Right ventricle myocardium superior (tissue), 1 donor: ENCODE measurements at places on chromosomes 7 and 10.
A peak's percentile ranks its signal among the peaks of the same experiment; 100 is the strongest.

DNA sequence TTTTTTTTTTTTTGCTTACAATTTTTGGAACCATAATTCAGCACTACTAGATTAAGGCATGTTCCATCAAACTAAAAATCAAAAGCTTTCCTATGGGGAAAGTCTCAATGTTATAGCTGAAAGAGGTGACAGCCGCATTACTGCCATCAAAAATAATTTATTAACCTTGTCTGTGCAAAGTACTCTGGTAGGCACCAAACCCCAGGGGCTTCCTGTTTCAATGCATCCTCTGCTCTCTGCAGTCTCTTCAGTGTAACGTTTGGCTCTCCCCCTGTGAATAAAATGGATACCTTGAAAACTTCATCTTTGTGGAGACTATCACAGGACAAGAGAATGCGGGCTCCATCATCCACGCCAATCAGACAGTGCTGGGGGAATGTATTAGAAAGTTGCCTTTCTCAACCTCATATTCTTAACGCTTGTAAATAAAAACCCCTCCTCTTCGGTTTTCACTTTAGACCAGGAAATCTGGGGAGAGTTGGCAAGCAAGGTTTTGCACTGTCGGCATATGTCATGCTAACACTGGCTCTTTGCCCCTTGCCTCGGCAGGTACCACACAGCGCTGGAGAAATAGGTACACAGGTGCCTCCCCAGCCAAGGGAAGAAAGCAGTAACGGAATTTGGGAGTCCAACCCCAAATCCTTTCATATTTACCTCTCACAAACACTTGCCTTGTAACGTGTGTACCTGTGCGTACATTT, 1.6 kb upstream of the NRG3 start:
- DNase-seq = no peak

DNA sequence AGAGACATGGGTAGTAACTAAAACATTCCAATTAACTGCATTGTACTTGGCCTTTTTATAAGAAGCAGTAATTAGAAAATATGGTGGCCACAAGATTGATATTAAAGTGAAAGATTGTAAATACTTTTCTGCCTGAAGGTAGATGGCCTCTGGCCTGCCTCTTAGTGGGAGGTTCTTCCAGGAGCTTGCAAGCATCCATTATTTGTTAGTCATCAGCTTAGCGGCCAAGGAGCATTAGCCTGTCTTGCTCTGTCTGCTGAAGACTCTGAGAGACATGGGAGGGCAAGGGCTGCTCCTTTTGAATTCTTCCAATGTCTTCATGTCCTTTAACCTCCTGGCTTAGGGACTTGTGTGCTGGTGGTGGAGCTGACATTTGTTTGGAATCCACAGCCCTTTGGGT, 80.4 kb downstream of the TCF7L2 start:
- no peak for DNase-seq

- DNase-seq = no peak
Measured at GRCh38 chr7:134787064-134787463, 7.6 kb downstream of the CALD1 start.

- DNase-seq = no peak
Measured at GRCh38 chr7:106059556-106059955, 52.6 kb downstream of the SYPL1 start.

- DNase-seq = peak; percentile 47
Measured at GRCh38 chr10:28326516-28327490, 23.9 kb upstream of the MPP7 start.

DNA sequence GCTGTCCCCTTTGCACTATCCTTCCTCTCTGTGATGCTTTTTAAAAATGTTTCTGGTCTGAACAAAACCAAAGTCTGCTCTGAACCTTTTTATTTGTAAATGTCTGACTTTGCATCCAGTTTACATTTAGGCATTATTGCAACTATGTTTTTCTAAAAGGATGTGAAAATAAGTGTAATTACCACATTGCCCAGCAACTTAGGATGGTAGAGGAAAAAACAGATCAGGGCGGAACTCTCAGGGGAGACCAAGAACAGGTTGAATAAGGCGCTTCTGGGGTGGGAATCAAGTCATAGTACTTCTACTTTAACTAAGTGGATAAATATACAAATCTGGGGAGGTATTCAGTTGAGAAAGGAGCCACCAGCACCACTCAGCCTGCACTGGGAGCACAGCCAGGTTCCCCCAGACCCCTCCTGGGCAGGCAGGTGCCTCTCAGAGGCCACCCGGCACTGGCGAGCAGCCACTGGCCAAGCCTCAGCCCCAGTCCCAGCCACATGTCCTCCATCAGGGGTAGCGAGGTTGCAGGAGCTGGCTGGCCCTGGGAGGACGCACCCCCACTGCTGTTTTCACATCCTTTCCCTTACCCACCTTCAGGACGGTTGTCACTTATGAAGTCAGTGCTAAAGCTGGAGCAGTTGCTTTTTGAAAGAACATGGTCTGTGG, 11.4 kb upstream of the CSGALNACT2 start:
- no peak for DNase-seq

DNA sequence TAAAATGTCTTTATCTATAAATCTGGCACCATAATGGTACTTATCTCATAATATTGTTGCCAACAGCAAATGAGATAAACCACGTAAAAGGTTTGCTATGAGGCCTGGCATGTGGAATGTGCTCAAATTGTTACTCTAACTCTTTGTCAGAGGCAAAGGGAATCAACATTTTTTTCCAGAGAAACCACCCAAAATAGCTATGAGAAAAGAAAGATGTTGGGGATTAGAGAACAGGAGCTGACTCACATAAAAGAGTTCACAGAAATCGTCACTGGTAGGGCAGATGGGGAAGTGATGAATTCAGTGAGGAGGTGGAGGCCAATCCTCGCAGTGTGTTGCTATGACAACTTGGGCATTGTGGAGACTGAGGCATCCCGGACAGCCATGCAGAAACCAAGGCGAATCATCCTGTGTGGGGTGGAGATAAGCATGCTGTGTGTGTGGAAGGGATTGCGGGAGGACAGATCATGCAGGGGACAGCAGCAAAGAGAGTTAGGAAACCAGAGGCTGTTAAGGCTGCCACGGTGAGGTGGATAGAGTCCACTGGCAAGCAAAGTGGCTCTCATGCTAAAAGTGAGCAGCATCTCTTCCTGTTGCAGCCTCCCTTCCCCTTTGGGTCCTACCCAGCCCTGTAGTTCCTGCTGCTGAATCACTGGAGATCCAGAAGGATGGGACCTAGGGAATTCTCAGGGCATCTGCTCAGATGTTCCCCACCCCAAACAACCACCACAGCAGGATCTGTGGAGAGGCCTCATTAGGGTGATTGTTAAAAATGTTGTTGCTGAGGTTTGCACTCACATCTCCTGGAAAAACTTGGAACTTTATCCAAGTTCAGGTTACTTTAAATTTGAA, 103.9 kb downstream of the CUBN start:
- no peak for DNase-seq

- DNase-seq = peak; percentile 10
Measured at GRCh38 chr7:2929321-2930201, 85.5 kb upstream of the GNA12 start.

- DNase-seq = no peak
Measured at GRCh38 chr10:81961451-81962184, 86.6 kb downstream of the NRG3 start.

DNA sequence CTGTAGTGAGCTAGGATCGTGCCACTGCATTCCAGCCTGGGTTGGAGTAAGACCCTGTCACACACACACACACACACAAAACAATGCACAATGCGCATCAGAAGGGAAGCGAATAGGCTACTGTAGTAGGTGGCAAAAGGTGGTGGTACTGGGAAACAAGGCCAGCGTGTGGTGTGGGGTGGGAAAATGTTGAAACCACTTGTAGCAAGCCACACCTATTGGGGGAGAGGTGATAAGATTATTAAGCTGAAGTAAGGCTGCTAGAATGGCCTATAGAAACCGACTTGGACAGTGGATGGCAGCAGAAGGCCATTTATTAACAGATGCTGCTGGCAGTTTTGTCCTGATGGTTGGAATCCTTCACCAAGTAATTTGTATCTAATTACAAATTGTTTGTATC, 7.2 kb upstream of the CHCHD1 start:
- DNase-seq = no peak

- DNase-seq = peak; percentile 64
Measured at GRCh38 chr7:2403718-2404648, 572 bp downstream of the CHST12 start.

DNA sequence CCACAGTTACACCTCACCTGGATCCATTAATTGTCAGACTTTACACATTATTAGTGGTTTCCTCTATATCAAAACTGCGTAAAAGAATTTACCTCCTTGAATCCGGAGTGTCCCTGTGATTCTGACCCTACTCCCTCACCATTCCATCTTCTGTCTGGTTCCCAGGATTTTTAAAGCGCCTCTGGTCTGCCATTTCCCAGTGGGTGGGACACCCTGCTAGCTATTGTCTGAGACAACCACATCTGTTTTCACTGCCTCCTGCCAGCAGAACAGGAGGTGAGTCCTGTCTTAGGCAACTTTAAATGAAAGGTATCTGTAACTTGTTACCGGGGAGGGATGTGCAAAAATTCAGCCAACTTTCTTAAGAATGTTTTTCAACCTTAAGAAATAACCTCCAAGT, 2.3 kb downstream of the MACROH2A2 start:
- no peak for DNase-seq

DNA sequence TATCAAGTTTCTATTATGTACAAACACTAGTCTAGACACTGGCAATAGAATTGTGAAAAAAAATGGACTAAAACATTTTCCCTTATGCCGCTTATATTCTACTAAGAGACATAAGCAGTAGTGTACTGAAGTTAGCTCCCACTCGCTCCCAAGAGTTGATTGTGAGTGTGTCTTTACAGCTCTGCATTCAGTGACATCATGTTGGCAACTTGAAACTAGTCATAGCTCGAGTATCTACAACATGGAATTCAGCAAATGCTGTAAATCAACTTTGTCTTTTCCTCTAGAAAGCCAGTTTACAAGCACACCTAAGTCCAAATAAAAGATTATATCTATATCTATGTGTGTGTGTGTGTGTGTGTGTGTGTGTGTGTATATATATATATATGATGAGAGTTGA, 58.8 kb upstream of the MAGI2 start:
- DNase-seq = no peak

- no peak for DNase-seq
Measured at GRCh38 chr7:112484671-112485167, 3.9 kb downstream of the LSMEM1 start.

GRCh38 chr7:114856625-114857024, 65.3 kb upstream of the MDFIC start:
- DNase-seq = no peak

DNA sequence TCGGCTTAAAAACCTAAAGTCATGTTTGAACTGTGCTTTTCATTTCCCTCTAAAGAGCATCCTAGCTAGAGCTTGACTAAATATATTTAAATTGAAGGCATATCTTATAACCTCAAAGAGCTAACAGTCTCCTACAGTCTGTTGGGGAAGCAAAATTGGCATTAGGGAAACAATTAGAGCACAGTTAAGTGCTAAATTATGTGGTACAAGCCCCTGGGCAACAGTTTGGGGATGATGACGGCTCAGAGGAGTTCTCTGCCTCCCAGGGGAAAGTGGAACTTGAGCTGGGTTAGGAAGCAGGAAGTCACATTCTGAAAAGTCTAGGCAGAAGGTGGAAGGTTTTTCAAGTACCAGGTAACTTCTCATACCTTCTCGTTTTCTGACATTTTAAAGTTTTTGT, 18.6 kb upstream of the GOT1 start:
- DNase-seq = no peak

DNA sequence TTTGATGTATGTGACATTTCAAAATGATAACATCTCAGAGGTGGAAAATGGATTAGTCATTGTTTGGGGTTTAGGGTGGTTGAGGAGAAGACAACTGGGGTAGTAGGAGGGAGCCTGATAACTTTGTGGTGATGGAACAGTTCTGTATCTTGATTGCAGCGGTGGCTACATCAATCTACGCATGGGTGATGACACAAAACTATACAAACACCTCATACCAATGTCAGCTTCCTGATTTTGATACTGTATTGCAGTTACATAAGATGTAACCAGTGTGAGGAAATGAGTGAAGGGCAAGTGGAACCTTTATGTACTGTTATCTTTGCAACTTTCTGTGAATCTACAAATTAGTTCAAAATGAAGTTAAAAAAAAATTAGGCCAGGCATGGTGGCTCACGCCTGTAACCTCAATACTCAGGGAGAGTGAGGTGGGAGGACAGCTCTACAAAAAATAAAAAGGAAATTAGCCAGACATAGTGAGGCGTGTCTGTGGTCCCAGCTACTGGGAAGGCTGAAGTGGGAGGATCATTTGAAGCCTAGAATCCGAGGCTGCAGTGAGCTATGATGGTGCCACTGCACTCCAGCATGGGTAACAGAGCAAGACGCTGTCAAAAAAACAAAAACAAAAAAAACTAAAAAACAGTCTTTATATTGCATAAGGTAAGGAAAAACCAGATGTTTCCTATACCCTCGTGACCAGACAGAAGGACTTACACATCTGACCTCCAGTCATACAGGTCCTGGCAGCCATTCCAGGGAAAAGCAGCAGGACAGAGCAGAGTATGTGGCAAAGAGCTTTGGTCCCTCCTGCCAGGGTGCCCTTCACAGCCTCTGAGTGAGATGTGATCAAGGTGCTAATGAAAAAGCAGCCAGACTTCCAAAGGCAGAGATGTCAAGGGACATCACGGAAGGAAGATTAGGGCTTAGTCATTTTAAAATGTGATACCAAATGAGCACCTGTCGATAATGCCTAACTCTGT, 50.8 kb downstream of the CYTH3 start:
- no peak for DNase-seq

DNA sequence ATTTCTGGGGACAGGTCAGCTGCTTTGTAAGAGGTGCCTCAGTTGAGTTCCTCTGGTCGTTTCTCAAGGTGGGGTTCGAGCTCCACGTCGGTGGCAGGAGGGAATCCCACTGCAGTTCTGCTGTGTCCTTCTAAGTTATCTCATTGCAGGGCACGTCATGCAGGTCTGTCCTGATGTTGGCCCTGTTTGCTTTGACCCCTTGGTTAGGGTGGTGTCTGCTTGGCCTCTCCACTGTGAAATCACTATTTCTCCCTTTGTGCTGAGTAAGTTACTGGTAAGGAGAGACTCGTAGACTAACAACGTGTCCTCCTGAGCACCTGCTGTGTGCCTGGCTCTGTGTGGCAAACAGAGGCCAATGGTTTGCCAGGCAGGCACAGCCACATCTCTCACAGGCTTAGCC, 372.9 kb upstream of the ZMIZ1 start:
- DNase-seq = no peak

DNA sequence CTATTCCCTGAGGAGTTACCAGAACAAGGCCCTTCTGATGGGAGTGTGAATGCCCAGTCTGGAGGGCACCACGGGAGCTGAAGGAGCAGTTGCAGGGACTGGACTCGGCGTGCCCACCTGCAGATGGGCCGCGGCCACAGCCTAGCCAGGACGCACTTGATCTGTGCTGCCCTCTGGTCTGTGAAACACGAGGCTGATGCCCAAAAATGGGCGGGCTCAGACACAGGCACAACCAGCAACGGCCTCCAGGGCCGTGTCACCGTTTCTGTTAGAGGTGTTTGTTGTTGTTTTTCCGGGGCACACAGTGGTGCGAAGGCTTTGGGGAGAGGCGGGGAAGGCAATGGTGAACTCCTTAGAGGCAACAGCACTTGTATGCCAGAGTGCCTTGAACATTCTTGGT, 235.8 kb downstream of the DNAJB6 start:
- no peak for DNase-seq
